ENCODE measurements at places on chromosomes 12 and 14. TPM values are rescaled to one million over a fixed set of nuclear protein-coding genes. Genes with fewer than 3 reads are reported as not detected.

The PRIM1 gene
- 11.0 TPM for polyA plus RNA-seq

The CPM gene
- 15.3 TPM for polyA plus RNA-seq

The RERGL gene
- not detected for polyA plus RNA-seq

The FAM90A1 gene
- not detected for polyA plus RNA-seq

The AVPR1A gene
- 0.23 TPM for polyA plus RNA-seq
